Activated naive CD8-positive, alpha-beta T cell treated with anti-CD3 and anti-CD28 coated beads, Interleukin-2, amount 50 U/mL, for 24 hours (primary cell): ENCODE measurements at places on chromosomes 11 and 22.

DNA sequence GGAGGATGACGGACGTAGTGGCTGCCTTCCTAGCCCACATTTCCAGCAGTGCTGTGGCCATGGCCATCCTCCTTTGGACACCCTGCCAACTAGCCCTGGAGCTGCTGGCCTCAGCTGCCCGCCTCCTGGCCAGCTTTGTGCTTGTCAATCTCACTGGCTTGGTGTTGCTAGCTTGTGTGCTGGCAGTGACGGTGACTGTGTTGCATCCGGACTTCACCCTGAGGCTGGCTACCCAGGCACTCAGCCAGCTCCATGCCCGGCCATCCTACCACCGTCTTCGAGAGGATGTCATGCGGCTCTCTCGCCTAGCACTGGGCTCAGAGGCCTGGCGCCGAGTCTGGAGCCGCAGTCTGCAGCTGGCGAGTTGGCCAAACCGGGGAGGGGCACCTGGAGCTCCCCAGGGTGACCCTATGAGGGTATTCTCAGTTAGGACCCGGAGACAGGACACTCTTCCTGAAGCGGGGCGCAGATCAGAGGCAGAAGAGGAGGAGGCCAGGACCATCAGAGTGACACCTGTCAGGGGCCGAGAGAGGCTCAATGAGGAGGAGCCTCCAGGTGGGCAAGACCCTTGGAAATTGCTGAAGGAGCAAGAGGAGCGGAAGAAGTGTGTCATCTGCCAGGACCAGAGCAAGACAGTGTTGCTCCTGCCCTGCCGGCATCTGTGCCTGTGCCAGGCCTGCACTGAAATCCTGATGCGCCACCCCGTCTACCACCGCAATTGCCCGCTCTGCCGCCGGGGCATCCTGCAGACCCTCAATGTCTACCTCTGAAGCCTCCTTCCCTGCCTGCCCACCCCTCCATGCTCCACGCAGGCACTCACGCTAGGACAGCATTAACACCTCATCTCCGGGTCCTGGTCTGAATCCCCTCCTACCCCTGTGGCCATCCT, 1.6 kb downstream of the RNF26 start:
- H3K27ac ChIP-seq: peak overlapping the region; percentile 27
- peak overlapping the region; percentile 96 for H3K4me3 ChIP-seq
- peaks cover 29% of the 10 kb centered on the region for H3K4me1 ChIP-seq

DNA sequence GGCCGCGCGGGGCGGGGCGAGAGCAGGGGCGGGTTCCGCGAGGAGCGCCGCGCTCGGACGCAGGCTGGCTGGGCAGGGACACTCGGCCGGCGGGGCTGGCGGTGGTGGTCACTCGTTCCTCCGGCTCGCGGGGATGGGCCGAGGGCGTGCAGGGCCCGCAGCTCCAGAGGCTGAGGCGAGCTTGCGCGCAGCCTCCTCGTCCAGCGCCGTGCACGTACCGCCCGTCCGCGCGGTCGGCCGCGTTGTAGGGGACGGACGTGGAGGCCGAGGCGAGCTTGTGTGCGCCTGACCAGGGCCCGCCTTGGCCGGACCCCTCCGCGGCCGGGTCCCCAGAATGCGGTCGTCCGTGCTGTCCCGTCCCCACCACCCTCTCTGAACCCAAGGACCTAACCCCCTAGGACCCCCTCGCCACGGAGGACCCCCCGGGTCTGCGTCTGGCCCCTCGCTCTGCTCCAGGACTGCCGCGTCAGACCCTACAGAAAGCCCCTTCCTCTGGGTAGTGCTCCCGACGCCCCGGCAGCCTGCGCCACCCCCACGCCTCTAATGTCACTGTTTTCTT, 569 bp upstream of the YPEL1 start:
- no peak for DNase-seq
- no peaks in the 10 kb centered on the region for H3K36me3 ChIP-seq
- peaks cover 26% of the 10 kb centered on the region for H3K4me1 ChIP-seq
- H3K27me3 ChIP-seq: peaks cover 11% of the 10 kb centered on the region

DNA sequence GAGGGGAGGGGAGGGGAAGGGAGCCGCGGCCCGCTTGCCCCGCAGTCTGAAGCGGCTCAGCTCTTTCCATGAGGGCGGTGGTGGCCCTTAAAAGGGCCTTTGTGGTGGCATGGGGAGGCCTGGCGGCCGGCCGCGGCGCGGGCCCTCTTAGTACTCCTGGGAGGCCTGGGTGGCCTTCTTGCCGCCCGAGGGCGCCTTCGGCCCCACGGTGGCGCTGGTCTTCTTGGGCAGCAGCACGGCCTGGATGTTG, 6.9 kb downstream of the DPAGT1 start:
- H3K36me3 ChIP-seq: peaks cover 60% of the 10 kb centered on the region
- H3K4me3 ChIP-seq: peak overlapping the region; percentile 90
- peak overlapping the region; percentile 99 for H3K27ac ChIP-seq
- peaks cover 40% of the 10 kb centered on the region for H3K4me1 ChIP-seq

DNA sequence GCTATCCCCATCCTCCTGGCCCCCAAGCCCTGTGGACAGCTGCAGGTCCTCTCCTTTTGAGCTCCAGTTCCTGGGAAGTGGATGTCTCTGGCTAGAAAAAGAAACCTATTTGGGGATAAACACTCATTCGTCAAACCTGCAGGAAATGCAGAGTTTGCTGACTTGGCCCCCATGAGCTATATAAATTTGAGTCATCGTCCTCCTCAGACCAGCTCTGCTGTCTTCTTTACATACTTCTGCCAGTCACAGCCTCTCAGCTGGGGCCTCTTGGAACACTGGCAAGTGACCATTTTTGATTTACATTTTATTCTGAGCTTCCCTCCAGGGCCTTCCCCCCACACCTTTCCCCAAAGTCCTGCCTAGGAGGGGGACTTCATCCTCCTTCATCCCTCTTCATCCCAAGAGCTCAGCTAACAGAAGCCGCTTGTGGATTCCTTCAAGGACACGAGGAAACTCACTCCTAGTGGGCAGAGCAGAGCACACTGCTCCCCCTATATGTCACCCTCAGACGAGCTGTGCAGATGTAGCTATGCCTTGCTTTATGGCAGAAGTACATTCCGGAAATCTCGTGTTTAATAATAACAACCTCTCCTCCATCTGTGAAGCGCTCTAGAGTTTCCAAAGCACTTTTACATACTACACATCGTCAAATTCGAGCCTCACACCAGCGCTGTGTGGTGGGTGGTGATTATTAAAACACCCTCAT, 131.8 kb downstream of the FEZ1 start:
- H3K27me3 ChIP-seq: peaks cover under 1% of the 10 kb centered on the region
- H3K36me3 ChIP-seq: no peaks in the 10 kb centered on the region
- no peak overlapping the region for H3K27ac ChIP-seq
- no peaks in the 10 kb centered on the region for H3K4me1 ChIP-seq
- DNase-seq: no peak

- no peak overlapping the region for H3K4me3 ChIP-seq
- no peak overlapping the region for H3K27ac ChIP-seq
- H3K4me1 ChIP-seq: peaks cover 4% of the 10 kb centered on the region
- peaks cover 5% of the 10 kb centered on the region for H3K36me3 ChIP-seq
- DNase-seq: no peak
Measured at GRCh38 chr11:82855616-82856015, 44.6 kb downstream of the PRCP start.

- no peak for DNase-seq
- H3K36me3 ChIP-seq: no peaks in the 10 kb centered on the region
- H3K27me3 ChIP-seq: no peaks in the 10 kb centered on the region
- H3K27ac ChIP-seq: no peak overlapping the region
- no peaks in the 10 kb centered on the region for H3K4me1 ChIP-seq
Measured at GRCh38 chr11:93020248-93021046, 51.0 kb downstream of the MTNR1B start.

DNA sequence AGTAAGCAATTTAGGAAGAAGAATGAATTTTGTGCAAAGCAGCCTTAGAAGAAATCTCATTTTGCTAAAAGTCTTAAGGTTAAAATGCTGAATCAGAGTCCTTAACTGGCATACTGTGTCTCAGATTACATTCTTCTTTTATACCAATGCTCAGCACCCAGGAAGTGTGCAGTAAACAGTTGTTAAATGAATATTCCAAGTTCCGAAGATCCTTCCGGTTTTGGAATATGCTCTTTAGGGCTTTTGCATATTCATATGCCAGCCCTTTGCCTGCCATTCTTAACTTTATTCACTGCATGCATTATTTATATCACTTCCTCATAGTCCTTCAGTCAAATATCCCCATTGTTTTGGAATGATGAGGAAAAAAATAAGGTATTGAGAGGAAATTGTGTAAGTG, 242.0 kb downstream of the DDX10 start:
- no peak overlapping the region for H3K4me3 ChIP-seq
- no peaks in the 10 kb centered on the region for H3K27me3 ChIP-seq
- no peaks in the 10 kb centered on the region for H3K4me1 ChIP-seq
- peaks cover 7% of the 10 kb centered on the region for H3K36me3 ChIP-seq

DNA sequence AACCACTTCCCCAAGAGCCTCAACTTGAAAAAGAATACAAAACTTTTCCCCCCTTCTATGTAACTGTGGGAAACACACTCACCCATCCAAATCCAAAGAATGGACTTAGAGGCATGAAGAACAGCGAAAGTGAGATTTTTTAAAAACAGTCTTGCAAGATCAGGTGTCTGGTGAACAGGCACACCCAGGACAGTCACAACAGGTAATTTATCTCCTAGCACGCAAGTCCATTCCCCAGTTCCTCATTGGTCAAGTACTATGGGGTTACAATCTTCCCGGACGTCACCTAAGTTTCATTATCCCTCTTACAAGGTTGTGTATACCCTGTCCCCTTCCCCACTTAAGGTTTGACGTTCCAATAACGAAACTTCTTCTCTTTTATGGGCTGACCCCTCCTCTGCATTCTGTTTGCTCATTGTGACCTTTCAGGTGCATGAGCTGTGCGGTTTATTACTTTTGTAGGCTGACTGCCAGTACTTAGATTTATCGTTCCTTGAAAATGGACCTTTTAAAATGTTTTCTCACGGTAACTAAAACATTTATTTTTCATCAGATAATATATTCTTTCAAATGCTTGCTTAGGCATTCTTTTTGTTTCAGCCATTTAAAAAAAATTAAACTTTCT, 1401.9 kb downstream of the FAM181B start:
- no peaks in the 10 kb centered on the region for H3K36me3 ChIP-seq
- H3K27ac ChIP-seq: no peak overlapping the region
- no peaks in the 10 kb centered on the region for H3K4me1 ChIP-seq
- no peaks in the 10 kb centered on the region for H3K27me3 ChIP-seq
- H3K4me3 ChIP-seq: no peak overlapping the region

GRCh38 chr22:38890377-38890776, 18.4 kb upstream of the CBX6 start:
- peaks cover 4% of the 10 kb centered on the region for H3K4me1 ChIP-seq
- DNase-seq: no peak
- no peaks in the 10 kb centered on the region for H3K36me3 ChIP-seq
- peaks cover 25% of the 10 kb centered on the region for H3K27me3 ChIP-seq
- no peak overlapping the region for H3K4me3 ChIP-seq
- no peak overlapping the region for H3K27ac ChIP-seq

DNA sequence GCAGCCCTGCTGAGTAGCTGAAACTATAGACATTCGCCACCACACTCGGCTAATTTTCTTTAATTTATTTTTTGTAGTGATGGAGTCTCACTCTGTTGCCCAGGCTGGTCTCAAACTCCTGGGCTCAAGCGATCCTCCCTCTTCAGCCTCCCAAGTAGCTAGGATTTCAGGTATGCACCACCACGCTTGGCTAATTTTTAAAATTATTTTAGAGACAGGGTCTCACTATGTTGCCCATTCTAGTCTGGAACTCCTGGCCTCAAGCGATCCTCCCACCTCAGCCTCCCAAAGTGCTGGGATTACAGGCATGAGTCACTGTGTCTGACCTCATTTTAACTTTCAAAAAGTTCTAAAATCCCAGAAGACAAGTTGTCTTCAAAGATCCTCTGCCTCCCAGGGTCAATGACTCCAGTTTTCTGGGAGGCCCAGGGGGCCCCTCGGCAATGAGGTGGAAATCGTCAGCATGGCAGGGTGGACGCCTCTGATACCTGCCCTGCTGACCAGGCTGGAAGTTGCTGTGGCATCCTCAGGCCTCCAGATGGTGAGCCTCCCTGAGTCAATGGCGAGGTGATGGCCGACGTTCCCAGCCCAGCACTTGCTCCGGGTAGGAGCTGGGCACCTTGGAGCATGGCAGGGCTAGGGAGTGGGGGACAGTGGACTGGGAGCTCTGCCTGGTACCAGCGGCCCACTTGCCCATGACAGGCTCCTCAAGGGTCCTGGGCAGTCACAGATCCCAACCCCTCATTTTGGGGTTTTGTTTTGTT, 31.1 kb downstream of the RPL3 start:
- H3K27ac ChIP-seq: no peak overlapping the region
- peaks cover 3% of the 10 kb centered on the region for H3K27me3 ChIP-seq
- no peak for DNase-seq
- H3K36me3 ChIP-seq: peaks cover 2% of the 10 kb centered on the region
- peaks cover 3% of the 10 kb centered on the region for H3K4me1 ChIP-seq

- no peak for DNase-seq
- H3K27me3 ChIP-seq: peaks cover 12% of the 10 kb centered on the region
- no peaks in the 10 kb centered on the region for H3K4me1 ChIP-seq
- no peak overlapping the region for H3K27ac ChIP-seq
- no peaks in the 10 kb centered on the region for H3K36me3 ChIP-seq
Measured at GRCh38 chr11:116357784-116358544, 414.8 kb downstream of the BUD13 start.

GRCh38 chr11:46675949-46676348, 24.5 kb downstream of the ARHGAP1 start:
- H3K27ac ChIP-seq: no peak overlapping the region
- no peak overlapping the region for H3K4me3 ChIP-seq
- DNase-seq: no peak
- H3K27me3 ChIP-seq: no peaks in the 10 kb centered on the region
- peaks cover 47% of the 10 kb centered on the region for H3K4me1 ChIP-seq

- H3K36me3 ChIP-seq: no peaks in the 10 kb centered on the region
- no peaks in the 10 kb centered on the region for H3K27me3 ChIP-seq
- H3K4me3 ChIP-seq: no peak overlapping the region
- H3K27ac ChIP-seq: no peak overlapping the region
- no peaks in the 10 kb centered on the region for H3K4me1 ChIP-seq
Measured at GRCh38 chr11:93394488-93394887, 63.9 kb downstream of the DEUP1 start.

GRCh38 chr11:117907276-117908108, 21.7 kb downstream of the TMPRSS13 start:
- H3K36me3 ChIP-seq: no peaks in the 10 kb centered on the region
- H3K27ac ChIP-seq: peak overlapping the region; percentile 83
- peak; percentile 78 for DNase-seq
- H3K27me3 ChIP-seq: no peaks in the 10 kb centered on the region
- H3K4me1 ChIP-seq: peaks cover 15% of the 10 kb centered on the region
